ENCODE measurements at places on chromosomes 2 and 18. TPM values are rescaled to one million over a fixed set of nuclear protein-coding genes. Genes with fewer than 3 reads are reported as not detected.

The KCNE4 gene
- 13.8 TPM for total RNA-seq

The EML6 gene
- 2.1 TPM for total RNA-seq

DNA sequence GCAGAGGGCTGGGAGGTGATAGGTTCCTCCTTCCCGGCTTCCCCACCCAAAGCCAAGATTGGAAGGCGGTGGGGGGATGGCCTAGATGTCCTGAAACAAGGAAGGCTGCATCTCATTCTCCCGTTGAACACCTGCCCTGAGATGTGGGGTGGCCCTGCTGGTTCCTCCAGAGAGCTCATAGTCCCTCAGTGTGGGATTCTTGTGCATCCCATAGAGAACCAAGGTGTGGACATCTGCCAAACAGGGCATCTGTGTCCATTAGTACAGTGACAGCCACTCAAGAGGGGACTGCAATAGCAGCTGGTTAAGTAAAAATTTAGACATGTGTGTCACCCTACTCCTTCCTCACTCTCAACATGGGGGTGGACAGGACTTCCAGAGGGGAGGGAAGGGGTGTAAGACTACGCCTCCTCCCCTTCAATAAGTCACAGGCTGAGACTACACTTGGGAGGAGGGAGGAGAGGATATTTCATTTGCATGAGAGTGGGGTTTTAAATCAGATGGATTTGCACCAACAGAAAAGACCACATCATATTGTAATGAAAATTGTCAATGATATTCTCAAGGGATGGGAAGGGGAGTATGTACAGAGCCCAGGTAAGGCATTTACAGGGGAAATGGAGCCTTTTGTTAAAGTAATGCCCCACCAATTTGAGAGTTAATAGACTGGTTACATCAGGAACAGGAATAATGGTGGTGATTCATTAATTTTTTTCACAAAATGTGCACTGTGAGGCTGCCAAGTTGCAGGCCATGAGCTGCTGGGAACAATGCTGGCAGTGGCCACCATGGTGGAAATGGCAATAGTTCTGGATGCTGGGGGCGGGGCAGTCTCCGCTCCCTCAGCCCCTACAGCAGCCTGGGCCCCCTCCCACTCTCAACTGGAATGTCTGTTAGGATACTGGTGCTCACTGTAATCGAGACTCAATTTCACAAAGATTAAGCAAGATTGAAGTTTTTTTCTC lies 80.6 kb downstream of the TEX51 start:
- no peak for DNase-seq

The ITGB6 gene
- total RNA-seq: 0.10 TPM

GRCh38 chr2:43379494-43379893 lies 153.1 kb upstream of the ZFP36L2 start:
- no peak for DNase-seq

GRCh38 chr18:48292229-48292628 lies 117.0 kb downstream of the ZBTB7C start:
- peak; percentile 44 for DNase-seq

The UGT1A3 gene
- total RNA-seq: not detected

The ZBTB14 gene
- 9.7 TPM for total RNA-seq

- peak; percentile 16 for DNase-seq
Observed at GRCh38 chr2:72041638-72042111, 106.0 kb downstream of the CYP26B1 start.

- DNase-seq: no peak
Observed at GRCh38 chr2:240650254-240650965, 25.1 kb downstream of the GPR35 start.

- DNase-seq: no peak
Observed at GRCh38 chr2:64223055-64223454, 78.8 kb upstream of the PELI1 start.

GRCh38 chr18:10565835-10566234 lies 40.0 kb downstream of the NAPG start:
- DNase-seq: no peak

The CNGA3 gene
- not detected for total RNA-seq

- no peak for DNase-seq
Observed at GRCh38 chr2:172223601-172224054, 120.9 kb upstream of the DLX2 start.

GRCh38 chr2:109466674-109467575 lies 146.8 kb downstream of the SEPTIN10 start:
- peak; percentile 88 for DNase-seq

DNA sequence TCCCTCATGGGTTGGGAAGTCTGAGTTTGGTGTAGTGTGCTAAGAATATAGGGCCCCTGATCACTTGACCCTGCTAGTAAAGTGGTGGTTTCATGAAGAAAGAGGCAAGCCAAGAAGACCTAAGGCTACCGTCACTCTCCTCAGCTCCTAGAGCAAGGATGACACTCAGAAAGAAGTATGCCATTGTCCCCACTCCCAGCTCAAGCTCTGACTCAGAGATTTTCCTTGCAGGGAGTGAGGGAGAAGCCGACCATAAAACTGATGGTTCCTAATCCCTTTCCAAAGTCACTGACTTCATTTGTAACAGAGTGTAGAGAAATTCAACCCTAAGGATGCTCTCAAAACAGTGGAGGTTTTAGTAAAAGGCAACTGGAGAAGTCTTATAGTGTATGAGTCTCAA lies 80.9 kb downstream of the ICA1L start:
- DNase-seq: peak; percentile 29

DNA sequence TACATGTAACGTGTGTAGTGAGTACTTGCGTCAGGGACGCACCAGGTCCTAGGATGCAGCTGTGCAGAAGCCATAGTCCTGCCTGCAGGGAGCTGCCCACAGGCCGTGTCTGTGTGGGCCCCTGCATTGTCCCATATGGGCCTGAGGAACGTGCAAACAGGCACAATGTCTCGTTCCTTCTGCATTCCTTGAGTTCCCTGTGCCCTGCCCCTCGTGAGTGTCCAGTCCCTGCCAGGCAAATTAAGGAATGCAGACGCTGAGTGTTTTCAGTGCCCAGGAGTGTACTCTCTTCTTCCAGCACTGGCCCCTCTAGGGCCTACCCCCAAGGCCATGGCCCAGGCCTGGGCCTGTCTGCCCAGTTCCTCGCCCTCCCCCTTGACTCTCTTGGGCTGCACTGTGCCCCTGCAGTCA lies 61.8 kb downstream of the FAM168B start:
- no peak for DNase-seq

The SYT4 gene
- total RNA-seq: not detected

The ZBTB7C gene
- total RNA-seq: 0.12 TPM

- DNase-seq: peak; percentile 42
Observed at GRCh38 chr2:161312996-161313395, 4.8 kb downstream of the PSMD14 start.

- DNase-seq: peak; percentile 13
Observed at GRCh38 chr2:133705287-133705686, 137.0 kb upstream of the NCKAP5 start.

The TDRD15 gene
- not detected for total RNA-seq

DNA sequence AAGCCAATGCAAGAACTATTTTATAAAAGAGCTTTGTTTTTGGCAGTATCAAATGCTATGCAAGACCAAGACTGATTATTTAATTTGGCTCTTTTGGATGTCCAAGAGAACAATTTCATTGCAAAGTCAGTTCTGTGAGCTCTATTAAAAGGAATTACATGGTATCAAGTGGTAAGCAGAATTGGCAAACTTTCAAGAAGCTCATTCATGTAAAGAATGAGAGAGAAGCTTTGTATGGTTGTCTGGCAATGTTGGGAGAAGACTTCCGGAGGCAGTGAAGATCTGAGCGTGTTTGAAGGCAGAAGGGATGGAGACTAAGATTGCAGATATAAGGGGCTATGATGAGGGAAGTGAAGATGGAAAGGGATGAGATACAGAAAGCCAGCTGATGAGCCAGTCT lies 49.6 kb downstream of the CPS1 start:
- no peak for DNase-seq

- DNase-seq: peak; percentile 20
Observed at GRCh38 chr2:136378712-136379595, 261.0 kb upstream of the CXCR4 start.

The PTPRN gene
- total RNA-seq: 3.2 TPM

The ZNF892 gene
- 2.2 TPM for total RNA-seq

DNA sequence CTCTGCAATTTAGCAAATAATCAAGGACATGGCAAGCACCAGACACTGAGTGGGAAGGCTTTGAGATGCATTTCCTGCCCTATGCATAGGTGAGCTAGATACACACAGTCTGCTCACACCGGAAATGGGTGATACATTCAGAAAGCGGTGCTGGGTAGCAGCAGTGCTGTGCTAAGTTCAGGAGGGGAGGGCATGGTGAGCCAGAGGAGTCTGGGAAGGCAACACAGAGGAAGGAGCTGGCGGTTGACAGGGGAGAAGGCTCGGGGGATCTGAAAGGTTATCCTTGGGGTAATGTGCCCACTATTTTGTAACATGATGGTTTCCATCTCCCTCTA lies 57.4 kb upstream of the EPAS1 start:
- DNase-seq: no peak

GRCh38 chr2:74849228-74849892 lies 15.4 kb downstream of the HK2 start:
- DNase-seq: peak; percentile 40

The KIAA2012 gene
- not detected for total RNA-seq

The LBX2 gene
- 10.6 TPM for total RNA-seq

The IFIH1 gene
- 13.1 TPM for total RNA-seq

GRCh38 chr2:218711550-218711929 lies 905 bp downstream of the TTLL4 start:
- no peak for DNase-seq
